ENCODE measurements at places on chromosomes 5 and 9. TPM values are rescaled to one million over a fixed set of nuclear protein-coding genes. Genes with fewer than 3 reads are reported as not detected.

- no peak for DNase-seq
These were observed 248.9 kb downstream of the DOCK8 start for GRCh38 chr9:463455-464171.

- DNase-seq: no peak
These were observed 93.9 kb downstream of the SETX start for GRCh38 chr9:132260846-132261245.

DMRT3 gene
- polyA plus RNA-seq: not detected

GRCh38 chr5:140633021-140633471 lies at the start of gene CD14:
CD14 (minus strand) TSS chr5:140633175; CDS start chr5:140633071, 104 bp downstream.
- DNase-seq: no peak

DNA sequence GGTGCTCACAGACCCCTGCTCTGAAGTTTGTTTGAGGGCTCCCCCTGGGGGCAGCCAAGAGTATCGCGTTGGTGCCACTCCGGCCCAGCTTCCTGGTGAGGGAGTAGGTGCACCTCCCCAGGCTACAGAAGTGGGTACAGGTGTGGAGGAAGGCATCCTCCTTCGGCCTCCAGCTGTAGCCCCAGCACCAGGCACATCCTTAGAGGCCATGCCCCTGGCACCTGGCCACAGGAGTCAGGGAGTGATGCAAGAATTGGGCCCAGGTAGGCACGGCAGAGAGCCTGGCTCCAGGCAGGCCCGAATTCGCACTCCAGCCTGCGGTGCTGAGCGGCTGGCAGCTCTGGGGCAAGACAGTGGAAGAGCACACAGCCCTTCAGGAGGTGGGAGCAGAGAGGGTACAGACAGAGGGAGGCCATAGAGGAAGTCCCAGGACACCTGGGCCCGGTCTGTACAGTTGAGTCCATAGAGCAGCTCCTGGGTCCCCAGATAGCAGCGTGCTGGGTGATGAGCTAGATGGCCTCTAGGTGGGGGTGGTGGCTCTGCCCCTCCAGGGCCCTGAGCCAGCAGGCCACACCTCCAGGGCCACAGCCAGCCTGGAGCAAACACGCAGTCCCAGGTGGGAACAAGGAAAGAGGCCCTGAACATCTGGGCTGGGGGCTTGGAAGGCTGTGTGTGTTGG lies 2.4 kb downstream of the SAPCD2 start:
- peak; percentile 92 for DNase-seq

UNC5A gene
- not detected for polyA plus RNA-seq

- no peak for DNase-seq
These were observed 116.6 kb downstream of the NMUR2 start for GRCh38 chr5:152288499-152288898.

DNA sequence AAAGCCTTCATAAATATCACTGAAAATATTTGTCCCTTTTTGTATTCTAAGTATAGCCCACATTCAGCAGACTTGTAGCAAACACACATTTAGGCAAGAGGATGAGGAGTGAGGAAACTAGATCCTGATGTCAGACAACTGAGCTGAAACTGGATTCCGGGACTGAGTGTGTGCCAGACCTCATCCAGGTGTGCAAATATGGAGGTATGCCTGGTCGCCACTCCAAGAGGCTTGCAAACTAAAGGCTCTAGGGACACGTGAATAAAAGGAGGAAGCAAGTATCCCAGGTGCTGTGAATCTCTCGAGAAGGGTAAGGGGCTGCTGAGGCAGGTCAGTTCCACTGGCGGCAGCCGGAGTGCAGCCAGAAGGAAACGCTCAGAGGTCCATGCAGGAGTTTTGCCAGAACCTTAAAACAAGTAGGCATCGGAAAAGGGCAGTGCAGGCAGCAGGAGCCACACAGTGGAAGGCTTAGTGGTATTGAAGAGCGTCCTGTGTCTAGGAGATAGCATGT lies 77.4 kb upstream of the ALDH1B1 start:
- no peak for DNase-seq

SLC36A2 gene
- not detected for polyA plus RNA-seq

DNA sequence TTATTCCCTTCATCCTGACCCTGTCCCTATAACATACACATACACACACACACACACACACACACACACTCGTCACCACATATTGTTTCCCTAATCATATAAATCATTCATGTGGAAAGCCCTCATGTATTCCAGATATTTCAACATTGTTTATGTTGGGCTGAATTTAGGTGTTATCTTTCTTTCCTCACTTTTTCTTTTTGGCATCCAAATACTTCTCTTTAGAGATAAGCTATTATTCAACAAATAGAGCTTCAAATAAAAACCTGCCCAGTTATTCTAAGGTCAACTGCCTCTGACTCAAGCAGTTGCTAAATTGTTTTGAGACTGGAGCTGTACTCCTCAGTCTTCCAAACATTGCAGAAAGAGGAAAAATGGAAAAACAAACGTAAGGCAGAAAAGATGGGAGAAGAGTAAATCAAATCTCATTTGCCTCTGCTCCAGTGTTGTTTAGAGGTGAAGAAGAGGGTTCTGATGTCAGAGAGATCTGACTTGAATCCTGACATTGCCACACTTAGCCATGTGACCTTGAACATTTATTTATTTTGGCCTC lies 215.7 kb downstream of the GAS1 start:
- DNase-seq: no peak

Data from B cell (primary cell).